ENCODE measurements at places on chromosomes 1 and 21. TPM values are rescaled to one million over a fixed set of nuclear protein-coding genes. Genes with fewer than 3 reads are reported as not detected.
A peak's percentile ranks its signal among the peaks of the same experiment; 100 is the strongest.

The ALPL gene
- total RNA-seq = 1.5 TPM

DNA sequence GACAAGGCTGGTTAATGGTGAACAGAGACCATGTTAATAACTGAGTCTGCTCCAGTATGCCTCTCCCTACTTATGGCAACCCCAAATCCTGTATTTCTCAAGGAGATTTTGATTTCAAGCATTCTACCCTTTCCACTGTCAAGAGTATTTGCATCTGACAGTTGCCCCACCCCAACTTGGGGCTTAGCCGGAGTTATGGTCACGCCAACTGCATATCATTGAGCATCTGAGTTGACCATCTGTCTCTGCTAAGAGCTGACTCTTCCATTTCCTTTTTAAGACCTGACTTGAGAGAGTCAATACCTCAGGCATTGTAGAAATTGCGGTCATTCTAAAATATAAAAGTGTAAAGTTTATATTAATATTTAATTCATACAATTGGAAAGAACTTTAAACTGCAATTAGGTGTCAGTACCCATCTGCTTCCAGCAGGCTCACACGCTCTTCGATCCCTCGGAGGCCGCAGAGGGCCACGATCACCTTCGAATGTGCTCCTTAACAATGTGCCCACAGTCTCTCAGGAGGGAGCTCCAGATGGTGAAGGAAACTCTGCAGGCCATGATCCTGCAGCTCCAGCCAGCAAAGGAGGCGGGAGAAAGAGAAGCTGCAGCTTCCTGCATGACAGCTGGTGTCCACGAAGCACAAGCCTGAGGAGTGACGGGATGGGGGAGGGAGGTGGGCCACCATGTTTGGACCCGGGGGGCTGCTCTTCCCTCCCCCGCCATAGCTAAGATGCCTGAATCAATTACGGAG is 409.8 kb downstream of the DISC1 start:
- no peaks in the 10 kb centered on the region for H3K36me3 ChIP-seq
- H3K4me1 ChIP-seq = no peaks in the 10 kb centered on the region
- DNase-seq = no peak

DNA sequence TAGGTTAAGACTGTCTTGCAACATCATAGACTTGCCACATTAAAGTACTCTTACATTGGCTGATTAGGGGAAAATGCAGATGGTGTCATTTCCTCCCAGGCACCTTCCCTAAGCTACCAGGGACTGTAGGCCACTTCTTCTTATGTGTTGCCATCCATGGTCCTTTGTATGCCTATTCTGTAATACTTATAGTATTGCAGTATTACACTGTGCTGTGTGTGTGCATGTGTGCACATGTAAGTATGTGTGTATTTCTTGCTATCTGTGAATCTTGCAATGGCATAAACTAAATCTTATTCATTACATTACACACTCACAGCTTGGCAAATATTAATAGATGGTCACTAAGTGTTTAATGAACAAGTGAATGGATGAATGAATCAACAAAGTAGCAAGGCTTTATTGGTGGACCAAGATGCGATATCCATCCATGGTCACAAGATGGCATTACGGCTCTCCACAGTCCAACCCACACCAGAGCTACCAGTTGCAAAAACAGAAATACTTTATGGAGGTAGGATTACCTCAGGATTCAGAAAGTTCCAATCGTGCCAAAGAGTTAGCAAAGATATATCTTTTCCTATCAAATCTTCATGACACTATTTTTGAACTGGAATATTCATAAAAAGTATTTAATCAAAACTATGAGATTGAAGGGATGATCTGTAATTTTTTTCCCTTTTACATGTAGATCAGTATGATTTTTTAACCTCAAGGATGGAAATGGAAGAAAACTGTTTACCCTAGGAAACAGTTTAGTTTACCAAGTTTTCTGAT is 160.2 kb downstream of the DENND1B start:
- no peaks in the 10 kb centered on the region for H3K27me3 ChIP-seq
- no peaks in the 10 kb centered on the region for H3K36me3 ChIP-seq
- H3K4me1 ChIP-seq = no peaks in the 10 kb centered on the region
- peak; percentile 53 for DNase-seq
- no peak overlapping the region for H3K27ac ChIP-seq

DNA sequence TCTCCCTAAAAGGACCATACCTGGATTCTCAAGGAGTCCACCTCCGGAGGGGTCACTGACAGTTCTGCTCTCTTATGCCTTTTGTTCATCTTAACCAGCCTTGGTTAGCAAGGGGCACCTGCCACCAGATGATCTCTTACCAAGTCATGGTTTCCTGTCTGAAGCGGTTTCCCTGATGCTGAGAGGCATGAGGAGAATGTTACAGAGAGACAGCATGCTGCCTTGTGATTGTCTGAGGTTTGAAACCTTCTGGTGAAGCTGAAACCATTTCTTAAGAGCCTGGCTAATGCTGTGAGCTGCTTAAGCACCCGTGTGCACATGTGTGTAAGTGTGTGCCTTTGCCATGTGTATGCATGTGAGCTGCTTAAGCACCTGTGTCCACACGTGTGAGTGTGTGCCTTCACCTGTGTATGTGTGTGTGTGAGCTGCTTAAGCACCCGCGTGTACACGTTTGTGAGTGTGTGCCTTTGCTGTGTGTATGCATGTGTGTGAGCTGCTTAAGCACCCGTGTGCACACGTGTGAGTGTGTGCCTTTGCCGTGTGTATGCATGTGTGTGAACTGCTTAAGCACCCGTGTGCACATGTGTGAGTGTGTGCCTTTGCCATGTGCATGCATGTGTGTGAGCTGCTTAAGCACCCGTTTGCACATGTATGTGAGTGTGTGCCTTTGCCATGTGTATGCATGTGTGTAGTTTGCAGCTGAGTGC is 136.4 kb upstream of the COL6A1 start:
- no peak for DNase-seq
- H3K4me3 ChIP-seq = no peak overlapping the region
- peaks cover 3% of the 10 kb centered on the region for H3K27me3 ChIP-seq
- no peaks in the 10 kb centered on the region for H3K4me1 ChIP-seq

GRCh38 chr1:229689904-229690303 is 63.9 kb downstream of the URB2 start:
- H3K36me3 ChIP-seq = no peaks in the 10 kb centered on the region
- H3K27me3 ChIP-seq = no peaks in the 10 kb centered on the region
- no peak overlapping the region for H3K4me3 ChIP-seq
- DNase-seq = no peak
- no peak overlapping the region for H3K27ac ChIP-seq

- no peaks in the 10 kb centered on the region for H3K27me3 ChIP-seq
- H3K4me1 ChIP-seq = no peaks in the 10 kb centered on the region
- no peak overlapping the region for H3K4me3 ChIP-seq
- H3K36me3 ChIP-seq = peaks cover 5% of the 10 kb centered on the region
Observed at GRCh38 chr21:44969931-44970755, 30.3 kb downstream of the SLX9 start.

The OR2AK2 gene
- total RNA-seq = not detected

- no peaks in the 10 kb centered on the region for H3K27me3 ChIP-seq
- DNase-seq = peak; percentile 17
- no peak overlapping the region for H3K4me3 ChIP-seq
- H3K27ac ChIP-seq = peak overlapping the region; percentile 60
Observed at GRCh38 chr1:25253911-25254310, 6.7 kb upstream of the RSRP1 start.

- H3K4me1 ChIP-seq = no peaks in the 10 kb centered on the region
- H3K27me3 ChIP-seq = no peaks in the 10 kb centered on the region
- H3K36me3 ChIP-seq = no peaks in the 10 kb centered on the region
- H3K27ac ChIP-seq = no peak overlapping the region
- H3K4me3 ChIP-seq = no peak overlapping the region
Observed at GRCh38 chr1:154730259-154730658, 122.3 kb upstream of the ADAR start.

GRCh38 chr1:24654010-24654409 is 10.9 kb downstream of the SRRM1 start:
- H3K27ac ChIP-seq = no peak overlapping the region
- no peak overlapping the region for H3K4me3 ChIP-seq
- peaks cover 26% of the 10 kb centered on the region for H3K36me3 ChIP-seq

The ZFP69B gene
- 2.5 TPM for total RNA-seq

GRCh38 chr1:90732136-90732535 is 15.0 kb upstream of the BARHL2 start:
- H3K4me1 ChIP-seq = no peaks in the 10 kb centered on the region
- H3K27me3 ChIP-seq = peaks cover 45% of the 10 kb centered on the region
- H3K36me3 ChIP-seq = no peaks in the 10 kb centered on the region
- no peak overlapping the region for H3K27ac ChIP-seq

DNA sequence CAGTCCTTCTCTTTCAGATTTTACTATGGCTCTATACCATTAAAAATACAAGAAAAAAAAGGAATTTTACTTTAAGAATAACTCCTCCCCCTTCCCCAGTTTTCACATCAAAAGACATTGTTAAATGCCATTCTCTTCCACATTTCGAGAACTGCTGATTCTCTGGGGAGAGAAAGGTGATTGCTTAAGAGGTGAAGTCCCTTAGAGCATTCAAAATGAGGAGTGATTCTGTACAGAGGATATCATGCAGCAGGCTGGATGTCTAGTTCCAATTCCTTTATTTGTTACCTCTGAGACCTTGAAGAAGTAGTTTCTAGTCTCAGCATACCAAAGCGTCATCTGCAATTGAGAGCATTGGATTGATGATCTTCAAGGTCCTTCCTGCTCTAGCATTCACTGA is 46.9 kb downstream of the FMO3 start:
- H3K4me3 ChIP-seq = no peak overlapping the region
- H3K36me3 ChIP-seq = no peaks in the 10 kb centered on the region
- no peaks in the 10 kb centered on the region for H3K27me3 ChIP-seq
- no peak for DNase-seq
- peaks cover 12% of the 10 kb centered on the region for H3K4me1 ChIP-seq
- H3K27ac ChIP-seq = no peak overlapping the region

The FAM177B gene
- not detected for total RNA-seq

The CD5L gene
- not detected for total RNA-seq

GRCh38 chr21:41712201-41712600 is 54.7 kb downstream of the RIPK4 start:
- no peaks in the 10 kb centered on the region for H3K36me3 ChIP-seq
- no peaks in the 10 kb centered on the region for H3K4me1 ChIP-seq
- no peak for DNase-seq
- peaks cover 27% of the 10 kb centered on the region for H3K27me3 ChIP-seq
- no peak overlapping the region for H3K27ac ChIP-seq
- H3K4me3 ChIP-seq = no peak overlapping the region

GRCh38 chr1:119971710-119972570 is 75.6 kb upstream of the ADAM30 start:
- no peak overlapping the region for H3K4me3 ChIP-seq
- no peak for DNase-seq
- H3K36me3 ChIP-seq = peaks cover 11% of the 10 kb centered on the region

DNA sequence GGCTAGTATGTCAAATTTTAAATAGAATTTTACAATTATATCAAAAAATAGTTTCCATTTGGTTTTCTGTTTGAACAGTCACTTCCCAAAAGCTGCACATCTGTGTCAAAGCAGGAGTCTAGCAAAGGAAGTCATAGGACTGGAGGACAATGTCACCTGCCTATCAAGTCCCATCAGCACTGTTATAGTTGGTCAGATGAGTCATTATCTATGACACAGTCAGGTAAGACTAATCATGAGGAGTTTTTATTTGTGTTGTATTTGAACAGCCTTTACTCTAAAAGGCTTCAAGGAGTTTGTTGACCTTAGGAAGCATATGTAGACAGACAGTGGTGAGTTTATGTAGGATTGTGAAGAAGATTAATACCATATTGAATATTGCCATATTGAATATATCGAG is 74.2 kb upstream of the QSOX1 start:
- H3K36me3 ChIP-seq = peaks cover 2% of the 10 kb centered on the region
- H3K4me1 ChIP-seq = no peaks in the 10 kb centered on the region
- H3K27me3 ChIP-seq = no peaks in the 10 kb centered on the region
- DNase-seq = no peak

DNA sequence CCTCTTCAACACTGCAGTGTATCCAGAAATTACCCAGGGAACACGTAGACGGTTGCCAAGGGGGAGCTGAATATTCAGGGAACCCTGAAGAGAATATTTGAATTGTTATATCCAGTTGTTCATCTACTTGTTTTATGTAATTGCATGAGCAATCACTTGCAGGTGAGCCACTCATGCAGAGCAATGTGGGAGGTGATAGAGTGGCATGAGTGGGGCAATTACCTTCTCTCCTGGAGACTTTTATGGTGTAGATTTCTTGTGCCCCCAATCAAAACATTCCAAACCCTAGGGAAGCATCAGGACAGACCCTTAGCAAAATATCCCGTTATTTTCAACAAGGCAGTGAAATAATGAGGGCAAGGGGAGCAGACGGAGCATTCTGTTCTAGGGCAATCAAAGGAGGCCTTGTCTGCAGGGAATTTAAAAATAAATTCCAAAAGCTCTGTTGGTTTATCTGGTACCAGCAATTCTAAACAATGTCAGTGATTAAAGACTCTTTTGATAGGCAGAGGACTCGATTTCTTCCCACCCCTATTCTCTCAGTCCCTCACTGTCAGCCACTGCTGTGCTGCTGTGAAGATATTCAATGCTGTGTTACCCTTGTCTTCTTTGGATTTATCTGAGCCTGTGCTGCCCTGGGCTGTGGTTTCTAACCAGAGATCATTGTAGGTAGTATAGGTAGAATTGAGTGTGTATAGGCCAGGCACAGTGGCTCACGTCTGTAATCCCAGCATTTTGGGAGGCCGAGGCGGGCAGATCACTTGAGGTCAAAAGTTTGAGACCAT is 180.2 kb upstream of the MAP1LC3C start:
- no peak for DNase-seq
- no peaks in the 10 kb centered on the region for H3K27me3 ChIP-seq
- no peak overlapping the region for H3K4me3 ChIP-seq
- H3K27ac ChIP-seq = no peak overlapping the region
- H3K36me3 ChIP-seq = no peaks in the 10 kb centered on the region

DNA sequence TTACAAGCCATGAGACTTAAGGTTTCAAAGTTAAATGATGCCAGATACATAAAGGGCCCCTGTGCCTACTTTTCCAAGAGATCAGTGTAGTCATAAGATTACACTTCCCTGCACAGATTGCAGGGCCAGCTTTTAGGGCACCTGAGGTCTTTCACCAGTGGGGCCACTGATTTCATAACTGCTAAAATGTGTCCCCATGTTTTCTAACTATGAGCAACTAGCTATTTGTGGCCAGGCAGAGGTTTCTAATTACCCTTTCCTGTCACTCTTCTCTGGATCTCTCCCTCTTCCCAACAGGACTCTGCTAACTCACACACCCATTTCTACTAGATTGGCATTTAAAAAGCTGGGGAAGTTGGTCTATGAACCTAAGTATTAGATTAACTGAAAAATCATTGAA is 207.1 kb upstream of the SGIP1 start:
- no peaks in the 10 kb centered on the region for H3K27me3 ChIP-seq
- H3K4me1 ChIP-seq = peaks cover 4% of the 10 kb centered on the region
- H3K27ac ChIP-seq = no peak overlapping the region

GRCh38 chr1:94237291-94238226 is at the start of gene ARHGAP29:
Gene ARHGAP29, minus strand, starts transcription at chr1:94237584. Its CDS starts 5,973 bp downstream, at chr1:94231611.
- H3K4me1 ChIP-seq = no peaks in the 10 kb centered on the region
- H3K36me3 ChIP-seq = no peaks in the 10 kb centered on the region

DNA sequence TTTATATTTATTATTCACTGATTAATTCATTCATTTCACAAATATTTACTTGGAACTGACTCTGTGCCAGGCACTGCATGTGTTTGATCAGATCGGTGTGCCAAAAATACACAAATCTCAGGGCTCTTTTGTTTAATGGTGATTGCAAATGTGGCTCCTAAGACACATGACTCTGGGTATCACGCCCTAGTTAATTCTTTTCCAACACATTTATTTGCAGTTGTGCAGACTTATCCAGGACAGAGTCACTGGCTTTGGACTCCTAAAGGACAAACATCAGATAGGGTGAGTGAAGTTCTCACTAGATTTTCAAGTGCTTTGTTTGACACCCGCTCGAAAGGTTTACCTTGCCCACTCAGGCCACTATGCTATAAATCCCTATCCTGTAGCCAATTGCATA is 335.5 kb downstream of the BARHL2 start:
- H3K27ac ChIP-seq = no peak overlapping the region
- DNase-seq = no peak
- no peaks in the 10 kb centered on the region for H3K36me3 ChIP-seq
- H3K27me3 ChIP-seq = no peaks in the 10 kb centered on the region
- H3K4me1 ChIP-seq = no peaks in the 10 kb centered on the region
